ENCODE measurements at places on chromosomes 3 and 15. TPM values are rescaled to one million over a fixed set of nuclear protein-coding genes. Genes with fewer than 3 reads are reported as not detected.
A peak's percentile ranks its signal among the peaks of the same experiment; 100 is the strongest.

DNA sequence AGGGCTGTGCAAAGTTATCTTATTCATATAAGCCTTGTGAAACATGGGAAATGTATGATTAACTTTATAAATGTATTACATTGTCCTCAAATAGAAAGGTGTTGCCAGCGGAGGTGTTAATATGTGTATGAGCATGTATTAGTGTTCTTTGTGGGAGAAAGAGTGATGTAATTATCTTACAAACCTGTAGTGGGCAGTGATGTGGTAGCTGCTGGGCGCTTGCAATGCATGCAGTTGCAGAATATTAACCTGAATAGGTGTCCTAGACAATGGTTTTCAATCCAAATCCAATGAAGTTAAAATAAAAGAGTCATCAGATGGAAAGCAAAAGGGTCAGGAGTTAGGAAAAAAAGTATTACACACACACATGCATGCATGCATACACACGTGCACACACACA lies 881.3 kb upstream of the CADM2 start:
- no peaks in the 10 kb centered on the region for H3K27me3 ChIP-seq
- DNase-seq = no peak
- H3K4me1 ChIP-seq = no peaks in the 10 kb centered on the region
- H3K36me3 ChIP-seq = no peaks in the 10 kb centered on the region

Gene KY
- 1.8 TPM for total RNA-seq

GRCh38 chr3:195704433-195704999 lies 16.3 kb upstream of the MUC20 start:
- no peak overlapping the region for H3K27ac ChIP-seq
- peak; percentile 40 for DNase-seq
- H3K27me3 ChIP-seq = no peaks in the 10 kb centered on the region
- no peak overlapping the region for H3K4me3 ChIP-seq

- no peak overlapping the region for H3K4me3 ChIP-seq
- DNase-seq = no peak
- H3K27ac ChIP-seq = no peak overlapping the region
- H3K27me3 ChIP-seq = no peaks in the 10 kb centered on the region
These were observed 200.0 kb upstream of the UBE2E2 start for GRCh38 chr3:23002836-23003732.

DNA sequence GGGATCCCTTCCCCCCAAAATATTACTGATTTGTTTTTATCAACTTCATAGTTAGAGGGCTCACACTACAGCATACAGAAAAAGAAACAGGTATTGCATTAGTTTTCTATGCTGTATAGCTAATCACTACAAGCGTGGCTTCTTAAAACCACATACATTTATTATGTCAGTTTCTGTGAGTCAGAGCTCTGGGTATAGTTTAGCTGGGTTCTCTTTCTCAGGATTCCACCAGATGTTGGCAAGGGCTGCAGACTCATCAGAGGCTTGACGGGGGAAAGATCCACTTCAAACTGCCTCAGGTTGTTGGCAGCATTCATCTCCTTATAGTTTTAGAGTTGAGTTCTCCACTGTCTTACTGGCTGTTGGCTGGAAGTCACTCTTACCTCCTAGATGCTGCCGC lies 328.0 kb downstream of the NLGN1 start:
- H3K4me1 ChIP-seq = no peaks in the 10 kb centered on the region
- no peaks in the 10 kb centered on the region for H3K36me3 ChIP-seq
- H3K27me3 ChIP-seq = no peaks in the 10 kb centered on the region
- no peak for DNase-seq
- no peak overlapping the region for H3K27ac ChIP-seq

Gene SMCO1
- not detected for total RNA-seq

All from aorta (tissue), 5 donors.